ENCODE measurements at places on chromosomes 12 and 14. TPM values are rescaled to one million over a fixed set of nuclear protein-coding genes. Genes with fewer than 3 reads are reported as not detected.
A peak's percentile ranks its signal among the peaks of the same experiment; 100 is the strongest.

- peak; percentile 56 for DNase-seq
- H3K4me3 ChIP-seq: no peak overlapping the region
- no peaks in the 10 kb centered on the region for H3K27me3 ChIP-seq
- no peaks in the 10 kb centered on the region for H3K36me3 ChIP-seq
These were observed 61.5 kb upstream of the PTGR2 start for GRCh38 chr14:73789989-73790581.

GRCh38 chr12:76708296-76708695, 55.6 kb upstream of the ZDHHC17 start:
- no peaks in the 10 kb centered on the region for H3K36me3 ChIP-seq
- peaks cover 8% of the 10 kb centered on the region for H3K4me1 ChIP-seq
- no peak for DNase-seq
- H3K4me3 ChIP-seq: no peak overlapping the region

- no peak overlapping the region for H3K4me3 ChIP-seq
- no peak for DNase-seq
- H3K4me1 ChIP-seq: no peaks in the 10 kb centered on the region
- no peaks in the 10 kb centered on the region for H3K27me3 ChIP-seq
- H3K36me3 ChIP-seq: no peaks in the 10 kb centered on the region
- no peak overlapping the region for H3K27ac ChIP-seq
These were observed 492.2 kb downstream of the FLRT2 start for GRCh38 chr14:86022031-86022629.

RTL1 gene
- total RNA-seq: not detected

- H3K36me3 ChIP-seq: no peaks in the 10 kb centered on the region
- H3K27ac ChIP-seq: no peak overlapping the region
- no peak for DNase-seq
These were observed 93.3 kb downstream of the CIT start for GRCh38 chr12:119783787-119784186.

GRCh38 chr12:50825372-50825838, 17.3 kb upstream of the TMPRSS12 start:
- H3K4me1 ChIP-seq: peaks cover 4% of the 10 kb centered on the region
- peak overlapping the region; percentile 61 for H3K27ac ChIP-seq
- no peak for DNase-seq
- H3K4me3 ChIP-seq: no peak overlapping the region
- H3K36me3 ChIP-seq: no peaks in the 10 kb centered on the region

DNA sequence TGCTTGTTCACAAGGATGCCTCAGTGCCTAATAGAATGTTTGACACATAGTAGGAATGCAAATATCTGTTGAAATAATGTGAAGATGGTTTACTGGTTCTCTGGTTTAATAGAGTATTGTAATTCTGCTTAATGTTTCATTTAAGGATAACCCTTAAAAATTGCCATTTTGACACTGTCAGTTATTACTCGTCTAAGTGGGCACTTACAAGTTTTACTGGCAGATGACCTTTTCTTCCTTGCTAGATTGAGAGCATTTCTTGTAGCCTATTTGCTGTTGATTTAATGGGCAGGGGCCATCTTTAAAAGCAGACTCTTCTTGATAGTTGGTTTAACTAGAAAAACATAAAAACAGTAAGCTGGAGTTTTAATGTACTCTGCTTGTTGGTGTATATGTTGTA, 1.9 kb downstream of the TMEM263 start:
- H3K27me3 ChIP-seq: no peaks in the 10 kb centered on the region
- H3K4me1 ChIP-seq: peaks cover 28% of the 10 kb centered on the region
- no peaks in the 10 kb centered on the region for H3K36me3 ChIP-seq
- peak overlapping the region; percentile 89 for H3K4me3 ChIP-seq
- no peak for DNase-seq
- H3K27ac ChIP-seq: peak overlapping the region; percentile 96

DNA sequence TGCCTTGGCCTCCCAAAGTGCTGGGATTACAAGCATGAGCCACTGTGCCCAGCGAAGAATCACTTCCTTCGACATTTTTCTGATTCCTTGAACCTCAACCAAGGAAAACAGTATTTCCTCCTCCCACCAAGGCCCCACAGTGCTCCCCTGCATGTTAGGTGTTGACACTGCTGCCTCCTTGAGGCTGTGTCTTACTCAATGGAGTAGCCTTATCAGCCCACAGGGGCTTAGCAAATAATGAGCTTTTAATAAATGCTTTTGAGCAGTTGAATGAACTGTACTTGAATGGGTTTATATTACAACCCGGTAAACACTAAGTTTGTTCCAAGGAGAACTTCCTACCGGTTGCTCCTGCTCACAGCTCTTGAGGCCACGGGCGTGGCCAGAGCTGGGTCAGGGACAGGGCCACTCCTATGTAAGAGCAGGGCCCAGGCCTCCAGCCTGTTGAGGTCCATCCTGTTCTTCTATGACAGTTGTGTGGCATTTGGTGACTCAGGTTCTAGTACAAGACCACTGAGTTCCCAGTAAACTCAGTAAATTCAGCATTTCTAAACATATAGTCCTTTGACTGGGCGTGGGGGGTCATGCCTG, 36.8 kb upstream of the TUBA1A start:
- peak; percentile 21 for DNase-seq
- no peaks in the 10 kb centered on the region for H3K4me1 ChIP-seq
- no peaks in the 10 kb centered on the region for H3K36me3 ChIP-seq
- H3K27ac ChIP-seq: no peak overlapping the region
- H3K27me3 ChIP-seq: no peaks in the 10 kb centered on the region

GRCh38 chr14:75196468-75196867, 20.1 kb upstream of the TMED10 start:
- H3K27me3 ChIP-seq: no peaks in the 10 kb centered on the region
- H3K4me1 ChIP-seq: peaks cover 11% of the 10 kb centered on the region
- no peaks in the 10 kb centered on the region for H3K36me3 ChIP-seq
- no peak overlapping the region for H3K4me3 ChIP-seq
- DNase-seq: peak; percentile 42

DNA sequence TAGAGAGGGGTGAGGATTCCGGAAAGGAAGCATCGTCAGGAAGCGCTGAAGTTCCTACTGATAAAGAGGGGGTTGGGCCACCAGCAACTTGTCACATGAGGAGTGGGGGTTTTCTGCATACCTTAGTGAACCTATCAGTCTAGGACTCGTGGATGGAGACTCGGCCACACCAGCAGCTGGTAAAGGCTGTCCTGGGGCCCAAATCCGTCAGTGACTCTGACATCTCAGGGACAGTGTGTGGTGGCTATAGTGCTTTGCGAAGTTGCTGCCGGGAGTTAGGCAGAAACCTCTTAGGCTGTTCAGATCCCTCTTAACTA, 16.4 kb downstream of the RNASE2 start:
- H3K4me3 ChIP-seq: peak overlapping the region; percentile 33
- H3K36me3 ChIP-seq: no peaks in the 10 kb centered on the region
- H3K27ac ChIP-seq: peak overlapping the region; percentile 80
- no peaks in the 10 kb centered on the region for H3K4me1 ChIP-seq

PZP gene
- not detected for total RNA-seq

GRCh38 chr12:120479458-120479857, 9.9 kb upstream of the SRSF9 start:
- no peak overlapping the region for H3K4me3 ChIP-seq
- H3K4me1 ChIP-seq: peaks cover 5% of the 10 kb centered on the region
- H3K27ac ChIP-seq: no peak overlapping the region
- H3K36me3 ChIP-seq: no peaks in the 10 kb centered on the region
- DNase-seq: no peak

ESRRB gene
- not detected for total RNA-seq

- H3K27me3 ChIP-seq: no peaks in the 10 kb centered on the region
- no peak overlapping the region for H3K4me3 ChIP-seq
- DNase-seq: no peak
These were observed 61.9 kb downstream of the PRKAB1 start for GRCh38 chr12:119729871-119730270.

- DNase-seq: no peak
- H3K27ac ChIP-seq: no peak overlapping the region
- no peaks in the 10 kb centered on the region for H3K36me3 ChIP-seq
- H3K27me3 ChIP-seq: no peaks in the 10 kb centered on the region
- no peaks in the 10 kb centered on the region for H3K4me1 ChIP-seq
- no peak overlapping the region for H3K4me3 ChIP-seq
These were observed 705.8 kb upstream of the USP15 start for GRCh38 chr12:61554268-61555008.

DNA sequence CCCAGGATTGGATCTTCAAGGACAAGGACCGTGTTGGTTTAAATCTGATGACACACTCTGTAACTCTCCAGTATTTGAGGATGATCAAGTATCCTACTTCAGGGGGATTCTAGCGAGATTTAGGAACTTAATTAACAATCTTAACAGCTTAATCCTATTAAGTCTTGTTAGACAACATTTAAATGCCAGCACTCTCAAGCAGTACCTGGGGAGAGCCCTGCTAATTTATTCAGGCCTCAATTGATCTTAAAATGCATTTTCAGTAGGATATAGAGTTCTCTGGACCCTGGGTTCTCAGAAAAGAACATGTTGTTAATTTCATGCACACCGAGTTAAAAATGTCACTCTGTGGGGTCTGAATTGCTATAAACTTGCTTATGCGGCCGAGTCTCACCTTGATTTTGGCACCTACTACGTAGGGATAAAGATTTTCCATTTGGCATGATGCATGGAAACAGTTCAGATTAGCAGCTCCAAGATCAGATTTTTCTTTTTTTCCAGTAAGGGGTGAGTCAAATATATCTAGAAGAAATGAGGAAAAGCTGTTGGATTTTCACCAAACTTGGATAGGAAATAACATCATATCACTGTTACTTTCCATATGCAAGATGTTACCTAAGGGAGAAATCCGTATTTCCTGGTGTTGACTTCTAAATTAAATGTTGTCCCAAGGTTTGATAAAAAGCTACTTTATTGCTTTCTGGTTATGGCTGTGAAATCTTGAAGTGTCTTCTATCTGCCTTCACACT, 76.1 kb downstream of the SLC24A4 start:
- H3K4me3 ChIP-seq: no peak overlapping the region
- no peaks in the 10 kb centered on the region for H3K27me3 ChIP-seq
- H3K36me3 ChIP-seq: no peaks in the 10 kb centered on the region
- no peak overlapping the region for H3K27ac ChIP-seq

- no peak for DNase-seq
- no peaks in the 10 kb centered on the region for H3K4me1 ChIP-seq
- no peak overlapping the region for H3K4me3 ChIP-seq
These were observed 649.0 kb downstream of the TMTC2 start for GRCh38 chr12:83335748-83336147.

- no peaks in the 10 kb centered on the region for H3K36me3 ChIP-seq
- H3K4me1 ChIP-seq: no peaks in the 10 kb centered on the region
- no peak overlapping the region for H3K27ac ChIP-seq
These were observed 473.0 kb downstream of the PCNX1 start for GRCh38 chr14:71380271-71380670.

DNA sequence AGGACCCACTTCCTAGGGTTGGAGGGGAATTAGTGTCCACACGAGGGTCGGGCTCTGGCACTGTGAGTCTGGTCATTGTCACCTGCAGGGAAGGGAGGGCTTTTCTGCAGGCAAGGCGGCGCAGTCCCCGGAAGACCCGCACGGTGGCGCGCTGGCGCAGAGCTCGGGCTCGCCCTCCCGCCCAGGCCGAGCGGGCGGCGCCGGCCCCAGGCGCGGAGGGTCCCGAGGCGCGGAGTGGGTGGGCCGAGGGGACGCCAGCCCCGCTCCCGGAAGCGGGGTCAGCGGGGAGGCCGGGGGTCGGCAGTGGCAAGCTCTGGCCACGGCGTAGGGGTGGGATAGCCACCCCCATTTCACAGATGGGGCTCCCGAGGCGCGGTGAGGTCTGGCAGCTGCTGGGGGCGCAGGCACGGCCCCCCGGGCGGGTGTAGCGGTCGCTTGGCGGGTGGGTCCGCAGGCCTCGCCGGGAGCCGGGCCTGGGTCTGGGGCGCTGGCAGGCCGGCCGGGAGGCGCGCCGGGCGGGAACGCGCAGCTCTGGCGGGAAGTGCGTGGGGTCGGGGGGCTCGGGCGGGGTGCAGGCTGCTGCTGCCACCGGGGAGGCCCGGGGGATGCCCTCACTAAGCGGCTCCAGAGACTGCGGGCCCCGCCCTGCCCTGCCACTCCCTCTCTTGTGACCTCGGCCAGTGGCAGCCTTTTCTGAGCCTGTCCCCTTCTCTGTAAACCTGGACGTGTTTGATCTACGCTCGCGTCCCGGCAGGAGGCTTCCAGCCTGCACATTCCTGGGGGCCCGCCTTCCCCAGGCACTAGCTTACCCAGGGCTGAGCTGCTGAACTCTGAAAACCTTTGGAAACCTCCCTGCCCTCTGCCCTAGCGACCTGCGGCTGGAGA, 46.1 kb downstream of the CYP46A1 start:
- H3K4me3 ChIP-seq: peak overlapping the region; percentile 54
- DNase-seq: peak; percentile 68
- H3K27ac ChIP-seq: peak overlapping the region; percentile 30
- peaks cover 10% of the 10 kb centered on the region for H3K4me1 ChIP-seq
- peaks cover 19% of the 10 kb centered on the region for H3K27me3 ChIP-seq

HOXC12 gene
- total RNA-seq: not detected

- H3K4me1 ChIP-seq: no peaks in the 10 kb centered on the region
- H3K27ac ChIP-seq: no peak overlapping the region
- DNase-seq: no peak
- no peaks in the 10 kb centered on the region for H3K36me3 ChIP-seq
- H3K4me3 ChIP-seq: no peak overlapping the region
- H3K27me3 ChIP-seq: no peaks in the 10 kb centered on the region
These were observed 1.7 kb upstream of the OVCH1 start for GRCh38 chr12:29499235-29499634.

- no peaks in the 10 kb centered on the region for H3K27me3 ChIP-seq
- H3K36me3 ChIP-seq: no peaks in the 10 kb centered on the region
- H3K27ac ChIP-seq: no peak overlapping the region
- no peaks in the 10 kb centered on the region for H3K4me1 ChIP-seq
These were observed 282.5 kb upstream of the NOS1 start for GRCh38 chr12:117643971-117644370.

DNA sequence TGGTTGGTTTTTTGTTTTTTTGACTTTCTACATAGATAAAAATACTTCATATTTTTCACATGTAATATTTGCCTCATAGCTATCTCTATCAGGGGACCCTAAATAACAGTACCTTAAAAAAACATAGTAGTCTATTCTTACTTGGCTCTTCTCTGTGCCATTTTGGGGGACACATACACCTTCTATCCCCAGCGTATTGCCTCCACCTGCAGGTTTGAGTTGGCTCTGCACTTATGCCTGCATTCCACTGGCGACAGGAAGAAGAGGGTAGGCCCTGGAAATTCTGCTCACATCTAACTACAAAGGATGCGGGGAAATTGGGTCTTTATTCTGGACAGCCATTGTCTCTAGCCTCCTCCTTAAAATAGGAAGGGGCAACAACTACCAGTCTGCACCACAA, 13.8 kb upstream of the IFI27L2 start:
- no peak overlapping the region for H3K27ac ChIP-seq
- no peaks in the 10 kb centered on the region for H3K4me1 ChIP-seq
- no peak overlapping the region for H3K4me3 ChIP-seq

LRRC43 gene
- total RNA-seq: 0.64 TPM

KLRC2 gene
- not detected for total RNA-seq
